ENCODE measurements at places on chromosomes 2 and 18.
A peak's percentile ranks its signal among the peaks of the same experiment; 100 is the strongest.

- no peak for DNase-seq
Measured at GRCh38 chr2:164558450-164558849, 62.8 kb downstream of the GRB14 start.

- no peak for DNase-seq
Measured at GRCh38 chr2:215022418-215022817, 116.0 kb downstream of the ABCA12 start.

- DNase-seq: no peak
Measured at GRCh38 chr2:145028101-145028920, 508.4 kb upstream of the ZEB2 start.

- peak; percentile 10 for DNase-seq
Measured at GRCh38 chr2:100060875-100061274, 81.5 kb downstream of the AFF3 start.

GRCh38 chr2:234290671-234291070 lies 206.2 kb downstream of the ARL4C start:
- peak; percentile 84 for DNase-seq

- no peak for DNase-seq
Measured at GRCh38 chr18:63909870-63910269, 2.1 kb downstream of the SERPINB10 start.

- DNase-seq: no peak
Measured at GRCh38 chr18:24658302-24658701, 197.9 kb downstream of the HRH4 start.

- DNase-seq: no peak
Measured at GRCh38 chr2:163692611-163693482, 43.0 kb downstream of the FIGN start.

GRCh38 chr2:108385411-108386071 lies 7.8 kb downstream of the SULT1C4 start:
- no peak for DNase-seq

DNA sequence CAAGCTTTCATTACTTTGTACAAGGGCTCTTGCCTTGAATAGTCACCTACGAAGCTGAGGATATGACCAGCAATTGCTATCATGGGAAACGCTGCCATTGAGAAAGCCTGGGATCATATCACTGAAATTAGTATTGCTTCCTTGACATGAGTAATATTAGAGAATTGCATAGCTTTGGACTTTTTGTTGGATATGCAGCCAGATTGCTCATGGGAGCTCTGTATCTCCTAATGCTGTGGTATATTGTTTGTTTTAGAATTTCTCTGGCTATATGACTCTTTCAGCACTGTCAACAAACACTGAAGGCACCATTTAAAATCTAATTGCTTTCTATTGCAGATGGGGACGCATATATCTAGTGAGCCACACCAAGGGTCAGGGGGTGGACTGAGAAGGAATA lies 80.0 kb upstream of the WDSUB1 start:
- DNase-seq: no peak

DNA sequence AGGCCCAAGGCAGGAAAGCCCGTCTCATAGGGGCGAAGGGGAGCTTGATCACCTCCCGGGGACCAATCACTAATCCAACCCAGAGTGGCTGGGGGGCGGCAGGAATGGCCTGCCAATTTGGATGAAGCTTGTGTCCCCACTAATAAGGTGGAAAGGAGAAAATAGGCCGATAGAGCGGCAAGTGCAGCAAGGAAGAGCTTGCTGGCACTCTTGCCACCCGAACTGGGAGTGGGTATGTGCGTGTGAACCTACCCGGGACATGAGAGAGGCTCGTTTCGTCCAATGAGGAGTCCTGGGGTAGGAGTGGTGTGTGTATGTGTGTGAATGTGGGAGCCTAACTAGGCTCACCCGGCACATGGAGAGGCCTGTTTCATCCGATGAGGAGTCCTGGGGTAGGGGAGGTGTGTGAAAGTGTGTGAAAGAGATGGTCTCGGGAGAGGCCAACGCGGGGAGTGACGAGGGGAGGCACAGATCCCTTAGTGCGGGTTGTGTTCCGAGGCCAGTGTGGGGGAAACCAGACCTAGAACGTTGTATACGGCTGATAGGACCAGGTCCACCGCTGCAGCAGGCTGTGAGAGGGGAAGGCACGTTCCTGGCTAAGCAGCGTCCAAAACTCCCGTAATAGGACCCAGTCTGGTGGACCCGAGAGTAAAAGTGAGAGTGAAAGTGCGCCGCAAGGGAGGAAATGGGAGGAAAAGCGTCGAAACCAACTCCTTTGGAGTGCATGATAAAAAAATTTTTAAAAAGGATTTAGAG lies 47.1 kb upstream of the SELENOI start:
- peak; percentile 36 for DNase-seq

DNA sequence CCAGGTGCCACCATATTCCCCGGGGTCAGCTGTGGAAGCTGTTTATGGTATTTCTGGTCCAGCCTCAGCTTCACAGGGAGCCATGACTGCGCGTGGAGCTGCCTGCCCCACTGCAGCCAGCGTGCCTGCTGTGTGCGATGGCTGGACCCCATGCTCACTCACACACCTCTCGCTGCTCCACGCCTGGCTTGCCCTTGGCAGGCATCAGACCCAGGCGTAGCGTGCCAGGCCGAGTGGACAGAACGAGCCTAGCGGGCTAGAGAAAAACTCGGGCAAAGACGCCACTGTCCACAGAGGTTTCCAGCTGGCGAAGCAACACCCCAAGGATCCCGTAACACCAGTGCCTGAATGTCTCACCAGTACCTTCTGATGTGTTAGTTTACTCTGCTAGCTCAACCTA lies 42.9 kb upstream of the PEX13 start:
- DNase-seq: no peak

DNA sequence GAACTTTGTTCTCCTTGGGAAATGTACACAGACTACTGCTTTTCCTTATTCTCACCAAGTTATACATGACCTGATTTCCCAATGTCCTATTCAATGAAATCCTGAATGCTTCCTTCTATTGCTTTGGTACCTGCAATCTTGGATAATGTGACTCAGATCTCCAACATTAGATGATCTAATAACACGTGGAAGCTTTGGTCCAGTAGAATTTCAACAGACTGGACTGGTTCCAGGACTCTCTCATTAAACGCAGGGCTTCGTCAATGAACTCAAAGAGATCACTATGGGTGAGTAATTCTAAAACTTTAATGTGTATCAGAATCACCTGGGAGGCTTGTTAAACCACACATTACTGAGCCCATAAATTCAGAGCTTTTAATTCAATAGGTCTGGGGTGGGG lies 413.6 kb upstream of the KCNH7 start:
- DNase-seq: no peak

All from stimulated activated CD4-positive, alpha-beta T cell treated with anti-CD3 and anti-CD28 coated beads, Interleukin-1b, Interleukin-23, amount 100 ng/mL, for 48 hours (primary cell).